SK-N-DZ (cell line): ENCODE measurements at places on chromosomes 16 and 17.
A peak's percentile ranks its signal among the peaks of the same experiment; 100 is the strongest.

DNA sequence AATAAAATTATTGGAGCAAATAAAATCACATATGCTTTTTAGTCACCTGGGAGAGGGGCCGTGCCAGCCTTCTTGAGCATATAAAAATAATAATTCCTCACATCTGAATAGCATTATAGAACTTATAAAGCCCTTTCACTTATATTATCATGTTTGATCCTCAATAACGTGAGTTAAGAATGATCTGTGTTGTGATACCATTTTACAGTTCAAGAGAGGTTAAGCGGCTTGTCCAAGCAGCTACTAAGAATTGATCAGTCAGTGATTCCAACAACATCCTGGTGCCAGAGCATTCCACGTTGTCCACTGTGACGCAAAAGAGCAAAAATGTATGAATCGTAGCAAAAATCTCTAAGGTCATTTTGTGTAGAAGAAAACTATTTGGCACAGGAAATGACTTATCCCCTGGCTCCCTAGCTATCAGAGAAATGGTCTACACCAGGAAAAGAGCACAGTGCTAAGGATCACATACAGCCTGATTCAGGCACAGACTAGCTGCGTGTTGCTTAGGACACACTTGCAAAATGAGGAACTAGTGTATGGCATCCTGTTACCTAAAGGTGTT lies 33.0 kb downstream of the ANKFN1 start:
- DNase-seq = no peak

DNA sequence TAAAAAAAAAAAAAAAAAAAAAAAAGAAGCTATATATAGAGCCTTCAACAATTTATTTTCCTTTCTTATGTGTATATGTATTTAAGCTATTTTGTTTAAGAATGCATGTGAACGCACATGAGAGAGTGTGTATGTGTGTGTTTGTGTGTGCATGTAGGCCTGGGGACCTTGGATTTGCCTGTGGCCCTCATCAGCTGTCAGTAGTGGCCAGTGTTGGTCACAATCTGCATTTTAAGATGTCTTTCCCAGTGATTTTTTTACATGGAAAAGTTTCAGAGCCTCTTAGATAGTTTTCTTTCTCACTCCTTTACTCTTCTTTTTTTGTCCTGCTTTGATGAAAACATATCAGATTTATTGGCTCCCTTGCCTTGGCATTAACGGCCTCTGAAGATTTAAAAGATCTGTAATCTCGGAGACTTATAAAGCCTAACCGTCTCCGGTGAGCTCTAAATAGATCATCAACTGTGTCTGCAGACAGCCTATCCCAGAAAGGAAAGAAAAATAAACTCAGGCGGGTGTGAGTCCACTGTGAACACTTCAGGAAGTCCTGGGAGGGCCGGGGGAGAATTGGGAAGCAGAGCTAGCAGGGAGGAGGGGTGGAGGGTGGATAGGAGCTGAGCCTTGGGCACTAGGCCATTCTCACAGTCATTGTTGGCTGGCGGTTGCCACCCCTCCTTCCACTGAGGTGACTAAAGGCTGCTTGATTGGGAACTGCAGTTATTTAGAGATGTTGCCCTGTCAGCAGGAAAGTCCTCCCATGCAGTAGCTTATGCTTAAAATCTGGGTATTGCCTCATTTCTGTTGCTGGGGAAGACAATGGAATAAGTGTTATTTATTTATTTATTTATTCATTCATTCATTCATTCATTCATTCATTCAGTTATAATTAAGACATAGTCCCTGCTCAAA lies 86.8 kb downstream of the WWP2 start:
- no peak for DNase-seq

GRCh38 chr17:31448467-31449077 lies 57.1 kb downstream of the RAB11FIP4 start:
- no peak for DNase-seq

GRCh38 chr17:29135464-29135863 lies 44.7 kb downstream of the MYO18A start:
- DNase-seq = no peak

GRCh38 chr16:55756963-55757362 lies 75.9 kb downstream of the CES1 start:
- no peak for DNase-seq

DNA sequence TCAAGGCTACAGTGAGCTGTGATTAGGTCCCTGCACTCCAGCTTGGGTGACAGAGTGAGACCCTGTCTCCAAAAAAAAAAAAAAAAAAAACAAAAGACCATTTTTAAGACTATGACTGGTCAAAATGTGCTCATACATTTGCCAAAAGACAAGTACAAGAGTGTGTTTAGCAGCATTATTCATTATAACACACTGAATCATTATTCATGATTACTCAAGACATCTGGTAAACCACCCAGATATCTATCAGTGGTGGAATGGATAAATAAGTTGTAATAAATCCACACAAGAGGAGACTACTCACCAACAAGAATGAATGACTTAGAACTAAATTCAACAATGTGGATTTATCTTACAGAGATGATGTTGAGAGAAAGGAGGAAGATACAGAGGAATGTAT lies 716.3 kb downstream of the MAF start:
- no peak for DNase-seq

GRCh38 chr17:81553616-81554181 lies 1.5 kb upstream of the FAAP100 start:
- DNase-seq = peak; percentile 62

DNA sequence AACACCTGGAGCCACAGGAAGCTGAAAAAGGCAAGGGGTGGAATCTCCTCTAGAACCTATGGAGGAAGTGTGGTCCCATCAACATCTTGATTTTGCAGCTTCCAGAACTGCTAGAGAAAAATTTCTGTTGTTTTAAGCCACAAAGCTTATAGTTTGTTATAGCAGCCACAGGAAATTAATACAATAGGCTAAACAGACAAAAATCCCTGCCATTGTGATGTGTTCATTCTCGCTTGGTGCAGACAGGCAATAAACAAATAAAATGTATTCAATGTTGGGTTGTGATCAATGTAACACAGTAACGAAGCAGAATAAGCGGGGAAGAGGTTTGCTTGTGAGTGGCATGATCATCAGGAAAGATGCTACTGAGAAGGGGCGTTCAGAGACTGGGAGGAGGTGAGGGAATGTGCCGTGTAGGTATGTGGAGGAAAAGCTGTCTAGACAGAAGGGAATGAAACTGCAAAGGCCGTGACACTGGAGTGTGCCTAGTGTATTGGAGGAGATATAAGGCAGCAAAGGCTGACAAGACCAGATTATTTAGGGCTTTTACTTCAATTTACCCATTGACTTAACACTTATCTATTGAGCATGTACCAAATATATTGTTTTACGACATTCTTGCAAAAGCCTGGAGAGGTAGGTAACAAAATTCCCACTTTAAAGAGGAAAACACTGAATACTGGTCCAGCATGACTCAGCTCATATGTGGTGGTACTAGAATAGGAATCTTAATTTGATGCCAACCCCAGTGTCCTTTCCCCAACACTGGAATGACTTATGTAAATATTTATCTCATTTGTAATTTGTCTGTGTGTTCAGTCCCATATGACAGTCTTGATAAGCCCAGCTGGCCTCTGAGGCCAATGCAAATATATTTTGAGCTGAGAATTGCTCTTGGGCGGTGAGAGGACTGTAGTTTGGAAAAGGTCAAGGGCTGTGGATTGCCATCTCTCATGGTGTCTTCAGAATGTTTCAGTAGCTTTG lies 375.9 kb downstream of the CDH13 start:
- no peak for DNase-seq

DNA sequence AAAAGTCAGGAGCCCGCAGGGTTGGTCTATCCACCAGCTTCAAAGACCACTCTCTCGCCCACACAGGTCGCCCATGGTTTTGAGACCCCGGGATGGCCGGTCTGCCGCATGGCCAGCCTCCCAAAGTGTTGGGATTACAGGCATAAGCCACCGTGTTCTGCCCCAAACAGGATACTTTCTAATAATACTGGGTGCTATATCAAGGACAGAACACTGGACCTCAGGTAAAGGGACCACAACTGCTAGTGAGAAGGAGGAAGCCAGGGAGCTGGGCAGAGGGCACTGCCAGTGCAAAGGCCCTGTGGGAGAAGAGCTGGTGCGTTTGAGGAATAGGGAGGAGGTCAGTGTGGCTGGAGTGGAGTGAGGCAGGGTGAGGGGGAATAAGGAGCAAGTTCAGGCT lies 34.1 kb downstream of the IL21R start:
- no peak for DNase-seq

DNA sequence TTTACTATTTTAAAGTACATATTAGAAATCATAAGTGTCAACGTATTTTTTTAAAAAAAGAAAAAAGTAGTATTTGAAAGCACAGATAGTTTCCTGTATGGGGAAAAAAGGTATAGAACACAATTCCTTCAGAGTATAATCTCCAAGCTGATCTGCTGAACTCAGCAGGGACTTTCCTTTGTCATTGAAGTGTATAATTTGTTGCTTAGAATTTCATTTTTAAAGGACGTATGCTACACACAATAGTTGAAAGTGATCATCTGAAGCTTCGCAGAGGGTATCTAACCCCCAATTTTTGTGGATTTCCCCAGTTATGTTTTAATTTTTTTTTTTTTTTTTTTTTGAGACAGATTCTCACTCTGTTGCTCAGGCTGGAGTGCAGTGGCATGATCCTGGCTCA lies 20.2 kb upstream of the MAPT start:
- no peak for DNase-seq

GRCh38 chr17:75888484-75888883 lies 8.3 kb downstream of the TRIM65 start:
- DNase-seq = no peak

DNA sequence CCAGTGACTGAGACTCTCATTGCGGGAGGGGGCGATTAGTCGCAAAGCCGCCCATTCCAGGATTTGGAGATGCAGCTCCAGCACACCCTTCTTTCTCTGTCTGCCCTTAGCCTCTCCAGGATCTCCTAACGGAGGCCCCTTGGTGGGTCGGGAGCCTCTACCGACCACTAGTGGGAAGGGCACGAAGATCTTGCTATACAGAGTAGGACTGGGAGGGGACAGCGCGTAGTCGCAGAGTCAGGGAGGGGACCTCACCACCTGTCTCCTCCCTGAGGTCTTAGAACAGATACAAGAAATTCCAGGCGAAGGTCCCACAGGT lies 588 bp upstream of the SMTNL2 start:
- peak; percentile 75 for DNase-seq

GRCh38 chr17:66287911-66288310 lies 14.5 kb upstream of the PRKCA start:
- no peak for DNase-seq

GRCh38 chr17:58402679-58403078 lies 14.7 kb downstream of the RNF43 start:
- no peak for DNase-seq

GRCh38 chr17:79883202-79883601 lies 44.0 kb upstream of the CBX4 start:
- DNase-seq = no peak

GRCh38 chr17:35944151-35944550 lies 638 bp upstream of the LYZL6 start:
- DNase-seq = no peak

- DNase-seq = no peak
Observed at GRCh38 chr17:19502517-19502916, 31.1 kb upstream of the SLC47A1 start.

GRCh38 chr17:14826358-14826757 lies 438.8 kb downstream of the PMP22 start:
- DNase-seq = no peak

DNA sequence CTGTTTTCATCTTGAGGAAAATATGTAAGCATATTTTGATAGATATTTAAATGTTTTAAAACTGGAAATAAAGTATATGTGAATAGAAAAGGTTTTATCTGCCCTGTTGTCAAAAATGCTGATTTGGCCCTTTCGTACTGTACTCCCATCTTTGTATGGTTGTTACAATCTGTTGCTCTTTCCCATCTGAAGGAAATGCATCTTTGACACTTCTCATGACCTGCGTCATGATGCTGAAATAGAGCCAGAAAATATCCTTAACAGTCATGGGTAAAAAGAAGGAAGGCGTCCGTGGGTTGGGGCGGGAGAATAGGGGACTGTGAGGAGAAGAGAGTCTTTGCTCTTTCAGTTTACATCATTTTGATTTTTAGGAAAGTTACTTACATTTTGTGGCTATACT lies 327.7 kb downstream of the BCAS3 start:
- DNase-seq = no peak

DNA sequence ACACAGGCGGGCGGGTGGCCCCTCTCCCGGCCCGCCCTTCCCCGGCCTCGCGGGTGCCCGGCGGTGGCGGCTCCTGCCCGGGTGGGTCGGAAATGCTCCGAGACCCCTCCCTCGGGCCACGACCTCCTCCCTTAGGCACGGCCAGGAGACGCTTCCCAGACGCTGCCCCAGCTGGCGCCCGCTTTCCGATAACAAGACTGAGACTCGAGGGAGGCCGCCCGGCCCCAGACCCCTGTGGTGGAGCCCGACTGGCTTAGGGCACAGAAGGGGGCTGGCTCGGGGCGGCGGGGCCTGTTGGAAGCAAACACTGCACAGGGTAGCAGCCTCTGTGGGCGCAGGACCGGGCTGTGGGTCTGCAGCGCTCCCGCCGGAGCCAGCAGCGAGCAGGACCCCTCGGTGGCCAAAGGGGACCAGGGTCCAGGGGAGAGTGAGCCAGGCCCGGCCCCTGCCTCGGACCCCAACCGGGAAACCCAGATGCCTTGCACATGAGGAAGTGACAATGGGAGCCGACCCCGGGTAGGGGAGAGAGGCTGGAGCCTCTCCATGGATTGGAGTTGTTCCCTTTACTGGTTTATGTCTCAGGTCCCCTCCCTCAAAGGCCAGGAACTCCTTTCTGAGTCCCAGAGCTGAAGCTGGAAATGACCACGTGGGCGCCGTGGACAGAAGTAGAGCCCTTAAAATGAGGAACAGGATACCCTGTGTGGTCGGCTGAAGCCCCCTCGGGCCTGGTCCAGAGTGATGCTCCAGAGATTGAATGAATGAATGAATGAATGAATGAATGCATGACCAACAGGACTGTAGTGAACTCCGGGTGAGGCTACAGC lies 19.8 kb upstream of the ADCY7 start:
- DNase-seq = peak; percentile 59

- DNase-seq = peak; percentile 53
Observed at GRCh38 chr17:60769327-60769726, 91.7 kb downstream of the BCAS3 start.

DNA sequence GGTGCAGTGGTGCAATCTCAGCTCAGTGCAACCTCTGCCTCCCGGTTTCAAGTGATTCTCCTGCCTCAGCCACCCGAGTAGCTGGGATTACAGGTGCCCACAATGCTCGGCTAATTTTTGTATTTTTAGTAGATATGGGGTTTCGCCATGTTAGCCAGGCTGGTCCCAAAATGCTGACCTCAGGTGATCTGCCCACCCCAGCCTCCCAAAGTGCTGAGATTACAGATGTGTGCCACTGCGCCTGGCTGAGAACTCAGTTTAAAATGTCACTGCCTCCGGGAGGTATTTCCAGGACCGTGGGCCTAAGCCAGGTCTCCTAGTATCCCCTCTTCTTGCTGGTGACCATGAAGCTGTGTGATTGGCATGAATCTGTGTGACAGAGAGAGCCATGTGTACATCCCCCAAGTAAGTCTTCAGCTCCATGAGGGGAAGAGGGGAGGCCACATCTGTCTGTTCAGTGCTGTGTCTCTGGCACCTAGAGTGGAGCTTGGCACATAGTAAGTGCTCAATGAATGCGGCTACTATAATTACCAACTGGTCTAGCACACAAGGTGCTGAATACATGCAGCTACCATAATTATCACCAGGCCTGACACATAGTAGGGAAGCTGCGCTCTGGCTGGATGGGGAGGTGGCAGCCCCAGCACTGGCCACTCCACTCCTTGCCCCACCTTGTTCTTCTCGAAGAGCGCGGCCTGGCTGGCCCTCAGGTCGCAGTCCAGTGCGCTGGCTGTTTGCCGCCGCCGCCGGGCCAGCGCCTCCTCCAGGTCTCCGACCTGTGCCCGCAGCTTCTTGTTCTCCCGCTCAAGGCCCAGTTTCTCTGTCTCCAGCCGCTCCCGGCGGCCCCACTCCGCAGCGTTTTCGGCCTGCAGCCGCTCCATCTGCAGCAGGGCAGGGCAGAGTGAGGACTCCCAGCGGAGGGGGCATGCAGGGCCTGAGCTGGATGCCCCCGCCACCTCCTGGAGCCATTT lies 18.7 kb downstream of the CCDC102A start:
- no peak for DNase-seq
